ENCODE measurements at places on chromosomes 16 and 17.

DNA sequence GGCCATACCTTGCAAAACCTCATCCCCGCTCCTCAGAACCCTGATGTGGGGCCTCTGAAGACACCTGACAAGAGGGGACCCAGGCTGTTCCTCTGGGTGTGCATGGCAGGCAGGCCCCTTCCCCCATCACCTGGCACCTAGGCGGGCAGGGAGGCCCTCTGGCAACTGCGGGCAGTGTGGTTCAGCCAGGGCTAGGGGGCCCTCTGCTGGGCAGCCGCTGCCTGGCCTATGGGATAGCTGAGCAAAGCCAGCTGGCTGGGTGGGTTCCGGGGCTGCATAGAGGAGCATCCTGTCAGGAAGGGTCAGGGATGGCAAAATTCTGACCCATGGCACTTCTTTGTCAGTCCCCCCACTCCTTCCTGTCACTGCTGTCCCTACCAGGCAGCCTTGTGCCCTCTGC, 228.7 kb upstream of the ASIC2 start:
- DNase-seq = no peak

GRCh38 chr16:27441998-27442397, 40.0 kb downstream of the IL21R start:
- no peak for DNase-seq

DNA sequence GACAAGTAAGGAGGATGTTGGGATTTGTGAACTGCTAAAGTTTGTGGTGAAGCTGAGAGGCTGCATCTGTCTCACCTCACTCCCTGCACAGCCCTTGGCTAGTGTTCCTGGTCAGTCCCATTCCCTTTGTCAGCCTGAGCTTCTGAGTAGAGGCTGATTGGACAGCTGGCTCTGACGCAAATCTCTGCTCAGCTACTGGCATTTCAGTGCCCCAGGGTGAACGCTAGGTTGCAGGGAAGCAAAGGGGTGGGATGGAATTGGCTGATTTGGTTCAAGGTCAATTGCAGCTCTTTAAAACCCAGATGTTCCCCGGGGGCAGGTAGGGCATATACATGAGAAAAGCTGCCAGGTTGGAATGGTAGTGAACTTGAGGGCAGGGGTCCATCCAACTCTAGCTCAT, 23.1 kb upstream of the CNOT1 start:
- DNase-seq = peak; percentile 57

DNA sequence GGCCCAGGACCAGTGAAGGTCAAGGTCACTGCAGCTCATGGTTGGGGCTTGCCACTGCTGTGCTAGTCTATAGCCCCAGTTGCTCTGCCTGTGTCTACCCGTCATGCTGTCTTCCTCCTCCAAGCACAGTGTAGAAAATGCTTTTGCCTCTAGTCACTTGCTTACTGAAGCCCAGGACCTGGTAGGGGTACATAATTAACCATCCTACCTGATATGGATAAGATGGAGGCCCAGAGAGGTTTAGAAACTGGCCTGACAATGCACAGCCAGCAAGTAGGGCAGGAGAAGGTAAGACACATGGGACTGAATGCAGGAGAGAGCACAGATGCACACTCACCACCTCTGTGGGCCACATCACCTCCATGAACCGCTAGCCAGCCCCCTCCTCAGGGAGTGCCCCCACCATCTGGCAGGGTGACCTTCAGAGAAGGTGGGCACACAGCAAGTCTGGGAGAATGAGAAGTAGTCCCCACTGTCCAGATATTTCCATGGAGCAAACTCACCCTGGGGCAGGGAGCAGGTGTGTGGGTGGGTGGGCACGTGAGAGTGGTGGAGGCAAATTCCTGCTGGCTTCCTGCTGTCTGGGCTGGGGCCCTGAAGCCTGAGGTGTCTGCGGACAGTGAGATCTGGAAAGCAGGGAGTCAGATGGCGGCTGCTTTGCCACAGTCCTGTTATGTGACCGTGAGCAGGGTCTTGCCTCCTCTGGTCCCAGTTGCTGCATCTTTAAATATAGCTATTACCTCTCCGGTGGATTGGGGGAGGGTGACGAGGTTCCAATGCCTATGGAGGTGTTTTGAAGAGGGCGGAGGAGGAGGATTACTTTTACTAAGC, 1.0 kb downstream of the CX3CL1 start:
- DNase-seq = no peak

DNA sequence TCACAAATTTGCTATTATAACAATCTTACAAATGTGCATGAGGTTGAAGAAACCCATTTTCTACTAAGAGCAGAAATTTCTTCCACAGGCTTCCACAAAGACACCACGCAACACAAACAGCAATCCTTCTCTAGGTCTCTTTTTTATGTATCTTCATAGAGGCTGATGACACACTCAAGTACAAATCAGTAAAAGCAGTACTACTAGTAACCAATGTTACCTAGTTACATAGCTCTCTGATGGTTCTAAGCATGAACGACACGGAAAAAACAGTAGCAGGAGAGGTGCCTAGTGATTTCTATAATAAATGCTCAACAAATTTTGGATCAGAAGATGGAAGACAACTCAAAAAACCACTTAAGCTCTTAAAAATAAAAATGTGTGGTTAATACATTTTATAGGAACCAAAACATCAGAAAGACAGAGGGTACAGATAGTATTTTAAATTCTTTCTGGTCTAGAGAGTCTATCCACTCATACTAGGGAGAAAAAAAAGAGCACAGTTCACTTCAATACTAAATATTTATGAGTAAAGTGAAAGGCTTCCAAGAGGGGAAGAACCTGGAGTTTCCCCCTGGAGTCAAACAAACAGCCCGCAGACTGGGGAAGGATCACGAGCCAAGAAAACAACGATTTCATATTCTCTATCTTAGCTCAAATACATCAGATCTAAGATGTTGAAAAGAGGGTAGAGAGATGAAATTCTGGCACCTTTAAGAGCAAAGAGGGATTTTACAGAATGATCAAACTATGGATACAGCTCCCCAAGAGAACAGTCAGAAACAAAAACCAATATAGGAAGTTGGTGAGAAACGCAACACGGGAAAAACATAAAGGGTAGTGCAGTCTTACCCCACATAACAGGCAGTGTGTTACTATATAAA, 40.2 kb downstream of the SMG6 start:
- no peak for DNase-seq

DNA sequence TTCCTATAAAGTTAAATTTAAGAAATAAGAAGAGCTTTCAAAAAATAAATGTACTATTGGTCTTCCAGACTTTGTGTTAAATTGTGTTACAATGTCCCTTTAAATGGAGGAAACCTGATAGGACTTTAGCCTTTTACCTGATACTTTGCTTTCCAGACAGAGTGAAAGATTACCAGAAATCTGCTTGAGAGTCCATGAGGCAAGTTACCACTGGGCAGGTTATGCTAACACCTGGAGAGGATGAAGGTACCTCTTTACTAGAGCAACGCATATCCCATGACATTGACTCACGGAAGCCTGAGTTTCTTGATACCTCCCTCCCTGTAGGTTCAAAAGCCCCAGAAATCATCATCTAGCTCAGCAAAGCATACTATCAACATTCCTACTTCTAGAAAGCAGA, 143.9 kb upstream of the C17orf78 start:
- DNase-seq = no peak

DNA sequence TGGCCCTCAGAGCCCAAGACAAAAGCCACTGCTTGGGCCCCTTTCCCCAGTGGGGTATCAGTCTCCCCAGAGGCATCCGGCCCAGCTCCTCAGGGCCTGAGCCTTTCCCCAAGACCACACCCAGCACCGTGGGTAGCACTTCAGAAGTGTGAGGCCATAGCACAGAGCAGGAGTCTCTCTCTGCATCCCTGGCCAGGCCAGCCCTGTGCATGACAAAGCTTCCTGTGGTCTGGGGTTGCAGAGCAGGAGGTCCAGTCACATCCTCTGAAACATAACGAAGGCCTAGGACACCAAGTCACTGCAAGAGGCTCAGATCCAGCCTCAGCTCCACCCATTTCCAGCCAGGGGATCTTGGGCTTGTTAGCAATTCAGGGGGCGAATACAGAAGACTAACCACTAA, 56.8 kb upstream of the ZNF423 start:
- no peak for DNase-seq

All from eye (tissue), 1 donor.